ENCODE measurements at places on chromosomes 11 and 22. TPM values are rescaled to one million over a fixed set of nuclear protein-coding genes. Genes with fewer than 3 reads are reported as not detected.

DNA sequence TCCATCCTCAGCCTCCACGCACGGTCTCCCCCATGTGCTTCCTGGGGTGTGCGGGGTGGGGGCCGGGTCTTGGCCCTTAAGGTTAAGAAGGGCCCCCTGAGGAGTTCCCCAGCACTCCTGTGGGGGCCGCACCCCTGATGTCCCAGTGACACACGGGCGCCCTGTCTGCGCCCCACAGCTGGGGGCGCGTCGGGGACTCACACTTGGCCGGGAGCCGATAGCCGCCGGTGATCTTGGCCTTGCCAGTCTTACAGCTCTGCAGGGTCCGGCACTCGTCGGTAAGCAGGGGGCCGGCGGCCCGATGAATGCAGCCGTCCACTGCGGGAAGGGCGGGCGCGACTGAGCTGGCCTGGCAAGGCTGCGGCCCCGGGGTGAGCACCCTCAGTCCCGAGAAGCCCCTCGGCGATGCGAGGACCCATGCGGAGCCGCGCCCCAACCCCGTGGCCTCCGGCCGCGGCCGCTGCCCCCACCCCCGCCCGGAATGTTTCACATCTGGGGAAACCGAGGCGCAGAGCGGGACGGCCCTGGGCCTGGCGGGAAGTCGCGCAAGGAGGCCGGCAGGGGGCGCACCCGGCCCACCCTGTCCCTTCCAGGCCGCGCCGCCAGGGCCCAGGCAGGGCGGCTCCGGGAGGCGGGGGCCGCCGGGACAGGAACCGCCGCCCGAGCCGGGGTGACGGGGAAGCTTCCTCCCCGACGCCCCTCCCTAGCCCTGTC lies 13.9 kb downstream of the OTUB1 start:
- peak; percentile 63 for DNase-seq

The CHKB gene
- 40.0 TPM for total RNA-seq

The ASPHD2 gene
- 0.07 TPM for total RNA-seq

GRCh38 chr11:77519847-77520246 lies 46.0 kb upstream of the PAK1 start:
- no peak for DNase-seq

The KRTAP5-4 gene
- not detected for total RNA-seq

DNA sequence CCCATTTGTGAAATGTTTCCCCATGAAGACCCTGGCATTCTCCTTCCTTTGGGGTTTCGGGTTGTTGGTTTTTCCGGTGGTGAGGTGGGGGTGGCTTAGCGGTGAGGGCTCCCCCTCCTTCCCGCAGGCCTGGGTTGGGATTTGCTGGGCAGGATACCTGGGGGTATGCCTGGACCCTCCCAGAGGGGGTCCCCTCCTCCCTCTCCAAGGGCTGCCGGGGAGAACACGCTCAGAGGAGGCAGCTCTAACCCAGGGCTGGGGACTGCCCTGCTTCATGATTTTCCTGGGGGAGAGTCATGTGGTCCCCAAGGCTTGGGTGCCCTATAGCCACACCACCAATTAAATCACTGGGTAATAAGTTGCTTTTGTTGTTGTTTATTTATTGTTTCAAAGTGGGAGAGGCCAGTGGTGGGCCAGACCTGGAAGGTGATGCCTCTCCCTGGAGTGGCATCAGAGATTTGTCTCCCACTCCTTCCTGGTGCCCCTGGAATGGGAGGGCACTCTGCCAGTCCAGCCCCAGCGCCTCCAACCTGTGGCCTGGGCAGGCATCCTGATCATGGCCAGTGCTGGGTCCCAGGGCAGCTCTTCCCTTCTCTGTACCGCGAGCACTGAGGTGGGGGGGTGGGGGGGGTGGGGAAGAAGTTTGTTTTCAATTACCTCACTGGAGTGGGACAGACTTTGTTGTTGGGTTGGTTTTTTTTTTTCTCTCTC lies 1.3 kb upstream of the CLCF1 start:
- no peak for DNase-seq

DNA sequence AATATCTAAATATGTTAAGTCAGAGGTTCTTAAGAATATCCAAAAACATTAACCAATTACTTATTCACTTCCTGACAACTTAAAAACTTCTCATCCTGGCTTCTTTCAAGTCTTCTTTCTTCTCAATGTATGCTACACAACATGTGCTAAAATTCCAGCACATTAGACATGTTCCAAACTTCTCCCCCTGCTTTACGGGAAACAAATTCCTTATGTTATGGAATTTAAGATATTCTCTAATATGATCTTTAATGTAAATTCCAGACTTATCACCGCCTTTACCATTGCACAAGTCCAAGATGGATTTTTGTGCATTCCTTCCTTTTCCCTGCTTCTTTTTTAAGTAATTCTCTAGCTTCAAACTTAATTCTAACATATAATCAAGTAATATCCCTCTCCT lies 964.5 kb upstream of the CHORDC1 start:
- no peak for DNase-seq

DNA sequence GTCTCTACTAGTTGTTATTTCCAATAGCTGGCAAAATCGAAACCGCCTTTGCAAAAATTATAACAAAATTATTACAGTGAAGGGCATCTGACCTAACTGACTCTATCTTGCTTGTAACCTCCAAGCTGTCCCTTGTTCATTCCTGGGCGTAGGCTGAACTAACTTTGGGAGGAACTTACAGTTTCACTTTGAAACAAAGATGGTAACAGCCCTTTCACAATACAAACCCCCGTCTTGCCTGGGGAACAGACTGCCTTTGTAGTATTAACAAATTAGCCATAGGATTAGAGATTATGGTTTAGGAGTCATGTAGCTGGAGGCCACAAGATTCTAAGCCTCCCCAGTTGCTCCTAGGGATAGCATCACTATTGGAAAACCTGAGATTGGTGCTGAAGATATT lies 131.6 kb upstream of the HSD17B12 start:
- no peak for DNase-seq

DNA sequence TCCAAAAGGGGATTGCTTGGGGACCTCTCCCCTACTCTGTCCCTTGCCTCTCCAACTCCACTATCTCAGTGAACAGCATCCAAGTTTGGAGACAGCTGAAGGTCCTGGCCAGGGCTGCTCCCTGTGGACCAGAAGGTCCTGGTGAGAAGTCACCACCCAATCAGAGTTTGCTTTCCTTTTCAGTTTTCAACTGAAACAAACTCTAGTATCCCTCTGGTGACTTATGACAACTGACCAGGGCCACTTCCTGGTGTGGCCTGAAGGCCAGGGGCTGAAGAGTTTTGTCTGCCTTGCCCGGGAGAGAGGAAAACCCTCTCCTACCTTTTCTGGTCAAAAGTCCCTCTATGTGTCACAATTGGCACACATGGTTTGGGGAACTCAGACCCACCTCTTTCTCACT lies 5.1 kb downstream of the JAML start:
- DNase-seq = no peak

DNA sequence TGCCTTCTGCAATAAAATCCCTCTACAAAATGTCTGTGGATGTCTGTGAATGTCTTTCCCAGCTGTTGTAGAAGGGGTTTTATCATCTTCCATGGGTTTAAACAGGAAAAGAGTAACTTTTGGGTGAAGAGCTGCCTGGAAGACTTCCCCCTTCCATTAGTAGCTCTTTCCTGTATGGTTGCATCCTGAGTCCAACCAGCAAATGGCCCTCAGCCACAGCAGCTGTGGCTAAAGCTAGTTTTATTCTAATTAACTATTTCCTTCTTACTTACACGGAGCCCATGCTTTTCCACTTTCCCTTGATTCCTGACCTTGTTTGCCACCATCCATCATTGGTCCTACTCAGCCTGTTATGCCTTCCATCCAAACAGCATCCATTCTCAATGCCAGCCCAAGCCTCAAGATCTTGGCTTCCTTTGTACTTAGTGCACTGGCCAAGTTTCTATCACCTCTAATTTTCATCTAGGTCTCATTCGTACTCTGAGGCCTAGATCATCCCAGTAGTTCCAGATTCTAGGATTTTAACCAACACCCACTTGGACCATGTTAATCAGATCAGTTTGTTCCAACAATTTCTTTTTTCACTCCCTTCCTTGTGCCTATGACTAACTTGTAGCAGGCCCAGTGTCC lies 41.5 kb upstream of the CADM1 start:
- no peak for DNase-seq

- no peak for DNase-seq
Observed at GRCh38 chr11:31820438-31820818, 9.3 kb upstream of the PAX6 start.

- no peak for DNase-seq
Observed at GRCh38 chr11:113384551-113384950, 3.0 kb upstream of the ANKK1 start.

- no peak for DNase-seq
Observed at GRCh38 chr11:83648610-83649527, 362.7 kb upstream of the CCDC90B start.

GRCh38 chr11:34552270-34552669 lies 38.7 kb upstream of the ELF5 start:
- DNase-seq = no peak

DNA sequence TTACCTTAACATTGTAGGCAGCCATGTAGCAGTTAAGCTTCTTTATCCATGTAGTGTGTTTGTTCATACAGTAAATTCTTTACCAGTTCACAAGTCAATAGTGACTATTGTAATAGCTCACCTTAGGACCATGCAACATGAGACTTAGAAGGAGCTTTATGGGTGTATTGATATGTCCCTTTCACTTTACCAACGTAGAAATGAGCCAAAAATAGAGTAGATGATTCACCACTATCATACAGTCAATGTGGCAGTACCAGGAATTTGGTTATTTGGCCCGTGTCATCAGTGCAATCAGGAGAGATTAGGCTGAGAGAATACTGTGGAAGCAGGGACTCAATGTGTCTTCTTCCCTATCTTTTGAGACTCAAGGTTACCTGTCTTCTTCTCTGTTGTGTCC lies 4.7 kb downstream of the ZDHHC13 start:
- DNase-seq = no peak

GRCh38 chr22:41146573-41146972 lies 54.2 kb downstream of the EP300 start:
- no peak for DNase-seq

The FAT3 gene
- 2.4 TPM for total RNA-seq

GRCh38 chr22:42700355-42700754 lies 20.3 kb downstream of the A4GALT start:
- no peak for DNase-seq

GRCh38 chr11:25992294-25992693 lies 339.6 kb upstream of the ANO3 start:
- DNase-seq = no peak

The C11orf97 gene
- not detected for total RNA-seq

Data from heart right ventricle (tissue), 16 donors.